ENCODE measurements at places on chromosomes 12 and 14. TPM values are rescaled to one million over a fixed set of nuclear protein-coding genes. Genes with fewer than 3 reads are reported as not detected.

DNA sequence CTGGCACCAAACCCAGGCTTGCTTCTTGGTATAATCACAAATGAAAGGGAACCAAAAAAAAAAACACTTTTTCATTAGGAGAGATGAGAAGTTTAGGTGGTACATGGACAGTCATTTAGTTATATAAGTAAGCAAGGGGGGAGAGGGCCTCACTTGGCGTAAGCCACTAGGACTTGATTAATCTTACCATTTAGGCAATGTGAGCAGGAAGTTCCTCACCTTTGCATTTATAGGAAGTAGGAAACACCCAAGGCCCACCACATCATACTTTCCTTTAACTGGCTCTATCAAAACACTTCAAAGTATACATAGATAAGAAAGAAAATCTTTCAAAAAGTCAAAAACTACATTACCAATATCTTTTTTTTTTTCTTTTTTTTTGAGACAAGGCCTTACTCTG is 6.7 kb upstream of the RPS6KA5 start:
- DNase-seq = no peak

DNA sequence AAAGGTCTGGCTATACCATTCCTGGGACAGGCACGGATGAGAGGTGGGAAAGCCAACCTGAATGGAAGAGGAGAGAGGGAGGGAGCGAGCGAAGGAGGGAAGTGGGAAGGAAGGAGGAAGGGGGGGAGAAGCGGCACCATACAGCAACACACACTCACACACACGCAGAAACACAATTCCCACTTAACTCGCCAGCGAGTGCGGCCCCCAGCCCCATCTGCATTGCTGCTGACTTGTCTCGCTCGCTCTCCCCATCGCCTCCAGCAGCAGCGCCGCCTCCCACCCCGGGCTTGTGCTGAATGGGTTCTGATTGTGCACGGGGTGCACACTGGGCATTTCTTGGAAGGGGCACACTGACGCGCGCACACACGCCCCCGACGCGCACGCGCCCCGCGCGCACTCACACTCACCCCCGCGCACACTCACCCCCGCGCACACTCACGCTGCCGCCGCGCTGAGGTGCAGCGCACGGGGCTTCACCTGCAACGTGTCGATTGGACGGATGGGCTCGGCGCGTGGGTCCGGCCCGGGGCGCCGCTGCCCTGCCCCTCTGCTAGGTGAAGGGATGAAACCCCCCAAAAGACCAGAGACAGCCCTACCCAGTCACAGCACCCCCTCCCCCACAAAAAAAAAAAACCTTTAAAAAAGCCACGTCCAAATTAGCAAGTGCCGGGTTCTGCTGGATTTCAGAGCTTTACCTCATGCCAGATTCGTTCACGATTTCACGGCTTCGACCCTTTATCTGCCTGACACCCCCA is 685 bp downstream of the GRIN2B start:
- DNase-seq = no peak

DNA sequence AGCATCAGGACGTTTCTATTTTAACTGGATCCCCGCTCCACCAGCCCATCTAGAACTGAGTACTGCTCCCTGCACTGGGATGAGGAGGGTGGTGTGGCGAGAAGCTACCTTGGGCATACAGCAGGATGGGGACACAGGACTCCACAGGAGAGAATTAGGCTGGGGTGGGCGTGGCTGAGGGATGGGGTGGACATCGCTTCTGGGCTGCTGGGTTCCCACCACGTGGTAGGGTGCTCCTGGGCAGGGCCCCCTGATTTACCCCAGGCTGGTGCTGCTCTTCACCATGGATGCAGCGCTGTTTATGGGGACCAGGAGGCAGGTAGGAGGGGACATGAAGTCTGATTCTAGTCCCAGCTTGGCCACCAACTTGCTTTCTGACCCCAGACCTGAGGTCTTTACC is 41.9 kb downstream of the VDR start:
- DNase-seq = no peak

DNA sequence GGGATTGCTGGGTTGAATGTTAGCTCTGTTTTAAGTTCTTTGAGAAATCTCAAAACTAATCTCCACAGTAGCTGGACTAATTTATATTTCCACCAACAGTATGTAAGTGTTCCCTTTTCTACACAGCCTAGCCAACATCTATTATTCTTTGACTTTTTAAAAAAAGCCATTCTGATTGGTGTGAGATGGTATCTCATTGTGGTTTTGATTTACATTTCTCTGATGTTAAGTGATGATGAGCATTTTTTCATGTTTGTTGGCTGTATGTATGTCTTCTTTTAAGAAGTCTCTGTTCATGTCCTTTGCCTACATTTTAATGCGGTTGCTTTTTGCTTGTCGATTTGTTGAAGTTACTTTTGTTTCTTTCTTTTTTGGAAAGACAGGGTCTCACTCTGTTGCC is 301.1 kb upstream of the OR4E1 start:
- no peak for DNase-seq

Gene RERG
- not detected for total RNA-seq

Gene CLEC7A
- not detected for total RNA-seq

All from RPMI7951 (cell line).